ENCODE measurements at places on chromosomes 16 and 17. TPM values are rescaled to one million over a fixed set of nuclear protein-coding genes. Genes with fewer than 3 reads are reported as not detected.

DNA sequence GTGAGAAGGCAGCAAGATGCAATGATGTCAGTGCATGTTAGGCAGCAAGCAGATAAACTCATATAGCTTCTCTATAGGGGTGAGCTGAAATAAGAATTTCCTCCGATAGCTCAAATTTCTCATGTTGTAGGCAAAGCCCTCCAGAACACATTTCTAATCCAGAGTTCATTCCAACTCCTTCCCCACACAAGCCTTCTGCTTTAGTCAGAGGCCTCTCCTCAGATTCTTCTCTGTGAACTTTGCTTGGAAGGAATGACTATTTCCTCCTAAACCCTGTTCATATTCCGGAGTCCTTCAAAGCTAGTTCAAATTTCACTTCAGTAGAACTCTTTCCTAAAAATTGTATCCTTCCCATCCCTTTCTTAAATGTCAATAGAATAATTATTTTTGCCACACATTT, 144.8 kb downstream of the KCNJ2 start:
- DNase-seq: no peak

- no peak for DNase-seq
Measured at GRCh38 chr17:55285340-55286301, 20.9 kb downstream of the HLF start.

GRCh38 chr17:21017256-21017655, 25.6 kb downstream of the USP22 start:
- DNase-seq: no peak

DNA sequence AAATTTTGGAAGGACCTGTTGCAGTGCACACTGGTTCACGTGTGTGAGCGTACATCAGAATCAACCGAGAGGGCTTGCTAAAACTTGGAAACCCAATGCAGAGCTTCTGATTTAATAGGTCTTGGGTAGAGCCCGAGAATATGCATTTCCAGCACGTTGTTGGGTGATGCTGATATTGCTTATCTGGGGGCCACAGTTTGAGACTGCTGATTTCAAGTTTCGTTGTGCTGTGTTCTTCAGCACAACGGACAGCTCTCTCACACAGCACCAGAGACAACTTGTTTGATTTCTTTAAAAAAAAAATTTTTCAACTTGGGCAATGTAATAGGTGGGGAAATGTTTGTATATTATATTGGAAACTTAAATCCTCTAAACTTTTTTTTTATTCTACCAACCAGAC, 9.4 kb downstream of the OR4D2 start:
- no peak for DNase-seq

The CIBAR2 gene
- total RNA-seq: not detected

The HS3ST3B1 gene
- 13.0 TPM for total RNA-seq

The HYDIN gene
- 0.11 TPM for total RNA-seq
